ENCODE measurements at places on chromosomes 13 and 19.

DNA sequence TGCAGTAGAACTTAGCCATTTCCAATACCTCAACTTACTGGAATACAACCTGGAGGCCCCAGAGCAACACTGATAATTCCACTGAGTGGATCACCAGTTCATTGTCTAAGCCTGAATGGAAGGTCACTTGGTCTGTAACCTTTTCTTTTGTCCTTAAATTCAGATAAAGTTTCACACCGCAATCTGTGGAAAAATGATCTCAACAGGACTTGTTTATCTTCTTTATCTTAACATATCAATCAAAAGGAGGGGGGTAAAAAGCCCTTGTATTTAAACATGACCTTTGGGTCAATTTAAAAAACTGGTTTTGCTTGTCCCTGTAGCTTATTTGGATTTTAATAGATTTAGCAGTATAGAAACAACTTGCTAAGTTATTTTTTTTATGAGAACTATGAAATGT, 21.6 kb downstream of the SAE1 start:
- no peak for DNase-seq

DNA sequence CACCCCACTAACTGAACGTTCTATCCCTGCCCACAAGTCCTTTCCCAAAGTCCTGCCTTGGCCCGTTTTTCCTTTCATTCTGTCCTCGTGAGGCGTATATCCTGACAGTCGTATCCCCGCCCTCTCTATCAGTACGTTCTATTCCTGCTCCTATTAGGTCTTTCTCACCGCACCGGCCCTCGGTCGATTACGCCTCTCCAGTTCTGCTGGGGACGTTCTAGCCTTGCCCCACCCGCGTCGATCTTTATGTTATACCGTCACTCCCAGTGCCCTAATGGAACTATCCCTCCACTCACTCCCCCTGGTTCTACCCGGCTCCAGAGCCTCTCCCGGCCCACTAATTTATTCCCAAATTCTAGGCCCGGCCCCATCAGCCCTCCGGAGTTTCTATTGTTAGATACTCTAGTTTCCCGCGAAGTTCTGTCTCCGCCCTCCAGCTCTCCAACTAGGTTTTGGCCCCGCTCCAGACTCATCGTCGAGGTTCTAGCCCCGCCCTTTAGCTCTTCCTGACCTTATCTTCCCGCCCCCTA, 2.0 kb downstream of the PLAUR start:
- peak; percentile 67 for DNase-seq

- DNase-seq: no peak
Measured at GRCh38 chr13:78100486-78100885, 181.9 kb upstream of the EDNRB start.

- DNase-seq: no peak
Measured at GRCh38 chr19:50213925-50214324, 10.5 kb downstream of the MYH14 start.

- DNase-seq: no peak
Measured at GRCh38 chr13:27329210-27329609, 58.6 kb downstream of the RASL11A start.

DNA sequence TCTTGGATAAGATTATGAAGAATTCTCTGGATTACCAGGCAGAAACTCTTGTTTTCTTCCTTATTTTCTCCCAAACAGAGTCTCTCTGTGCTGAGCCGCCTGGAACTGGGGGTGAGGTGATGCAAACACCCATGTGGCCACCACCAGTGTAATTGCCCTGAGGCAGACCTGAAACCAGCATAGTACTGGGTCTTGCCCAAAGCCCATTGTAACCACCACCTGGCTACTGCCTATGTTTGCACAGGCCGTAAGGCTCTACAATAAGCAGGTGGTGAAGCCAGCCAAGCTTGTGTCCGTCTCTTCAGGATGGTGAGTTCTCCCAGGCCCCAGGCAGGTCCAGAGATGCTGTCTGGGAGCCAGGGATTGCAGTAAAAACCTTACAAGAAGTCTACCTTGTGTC, 18.9 kb upstream of the KBTBD7 start:
- no peak for DNase-seq

- no peak for DNase-seq
Measured at GRCh38 chr19:13401388-13401787, 104.9 kb downstream of the CACNA1A start.

DNA sequence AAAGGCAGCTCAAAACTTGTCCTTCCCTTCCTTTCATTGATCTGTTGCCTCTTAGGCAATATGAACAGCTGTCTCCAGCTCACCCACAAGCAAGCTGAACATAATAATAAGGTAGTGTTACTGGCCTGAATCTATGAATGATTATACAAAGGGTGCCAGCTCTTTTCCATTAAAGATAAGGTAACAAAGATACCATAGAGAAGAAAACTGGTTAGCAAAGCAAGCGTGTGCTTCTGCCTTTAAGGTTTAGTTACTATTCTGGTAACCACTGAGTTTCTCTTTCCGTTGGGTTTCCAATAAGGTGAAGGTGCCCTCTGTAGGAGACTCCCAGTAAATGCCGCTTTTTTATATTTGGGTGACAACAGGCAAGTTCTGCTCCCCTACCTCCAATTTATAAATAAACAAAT, 12.1 kb upstream of the DACH1 start:
- peak; percentile 44 for DNase-seq

GRCh38 chr13:93750676-93751075, 524.1 kb downstream of the GPC6 start:
- no peak for DNase-seq

GRCh38 chr19:38470788-38471480, 37.4 kb downstream of the RYR1 start:
- no peak for DNase-seq

GRCh38 chr13:95676105-95676761, 706 bp upstream of the DNAJC3 start:
- peak; percentile 47 for DNase-seq

GRCh38 chr13:20175907-20176652, 15.2 kb upstream of the GJA3 start:
- no peak for DNase-seq

DNA sequence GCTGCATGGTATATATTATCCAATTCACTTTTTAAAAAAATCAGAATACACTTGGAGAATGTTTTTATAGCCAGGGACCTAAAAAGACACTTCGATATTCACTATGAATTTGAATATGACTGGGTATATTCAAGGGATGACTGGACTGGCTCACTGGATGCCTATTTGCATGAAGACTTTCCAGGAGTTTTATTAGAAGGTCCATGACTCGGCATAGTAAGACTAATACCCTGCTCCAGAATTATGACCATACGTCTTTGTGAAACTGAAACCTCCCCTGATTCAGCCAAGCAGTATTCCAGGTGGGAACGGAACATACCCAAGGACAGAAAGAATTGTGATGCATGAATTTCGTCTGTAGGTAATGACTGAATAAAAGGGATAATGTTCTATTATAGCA, 3.9 kb upstream of the FAM216B start:
- no peak for DNase-seq

- DNase-seq: no peak
Measured at GRCh38 chr13:55038230-55038629, 2009.6 kb downstream of the OLFM4 start.

DNA sequence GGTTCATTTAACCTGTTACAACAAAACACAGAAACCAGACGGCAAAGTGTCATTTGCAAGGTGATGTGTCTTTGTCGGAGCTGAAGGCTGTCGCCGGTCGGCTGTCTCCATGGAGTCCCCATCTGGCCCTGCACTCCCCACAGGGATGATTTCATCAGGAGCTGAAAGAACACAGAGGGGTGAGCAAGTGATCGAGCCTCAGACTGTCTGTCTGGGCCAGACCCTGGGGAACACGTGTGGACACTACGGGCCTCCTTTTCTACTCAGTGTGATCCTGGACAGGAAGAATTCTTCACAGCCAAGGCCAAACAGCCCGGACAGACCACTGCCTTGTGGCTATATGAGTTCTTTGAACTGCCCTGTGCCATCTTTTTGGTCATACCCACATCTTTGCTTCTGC, 85.1 kb downstream of the RNASEH2B start:
- DNase-seq: peak; percentile 55

DNA sequence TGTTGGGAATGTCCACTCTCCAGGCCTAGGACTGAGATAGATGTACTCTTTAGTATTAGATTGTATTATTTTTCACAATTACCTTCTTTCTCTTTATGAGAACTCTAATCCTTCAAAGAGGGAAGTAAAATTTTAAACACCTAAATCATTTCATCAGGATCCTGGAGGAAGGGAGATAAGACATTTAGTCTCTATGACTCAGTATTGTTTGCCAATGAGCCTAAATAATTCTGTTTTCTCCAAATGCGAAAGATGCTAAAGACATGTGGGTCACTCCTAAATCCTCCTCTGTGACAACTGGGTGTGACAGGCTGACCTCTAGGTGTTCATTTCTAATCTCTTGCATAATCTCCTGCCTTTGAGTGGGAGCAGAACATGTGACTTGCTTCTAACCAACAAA, 1736.6 kb upstream of the MIR17HG start:
- DNase-seq: no peak

- DNase-seq: no peak
Measured at GRCh38 chr13:26787961-26788360, 27.4 kb upstream of the GPR12 start.

- no peak for DNase-seq
Measured at GRCh38 chr19:36564391-36564790, 8.7 kb downstream of the ZNF529 start.

DNA sequence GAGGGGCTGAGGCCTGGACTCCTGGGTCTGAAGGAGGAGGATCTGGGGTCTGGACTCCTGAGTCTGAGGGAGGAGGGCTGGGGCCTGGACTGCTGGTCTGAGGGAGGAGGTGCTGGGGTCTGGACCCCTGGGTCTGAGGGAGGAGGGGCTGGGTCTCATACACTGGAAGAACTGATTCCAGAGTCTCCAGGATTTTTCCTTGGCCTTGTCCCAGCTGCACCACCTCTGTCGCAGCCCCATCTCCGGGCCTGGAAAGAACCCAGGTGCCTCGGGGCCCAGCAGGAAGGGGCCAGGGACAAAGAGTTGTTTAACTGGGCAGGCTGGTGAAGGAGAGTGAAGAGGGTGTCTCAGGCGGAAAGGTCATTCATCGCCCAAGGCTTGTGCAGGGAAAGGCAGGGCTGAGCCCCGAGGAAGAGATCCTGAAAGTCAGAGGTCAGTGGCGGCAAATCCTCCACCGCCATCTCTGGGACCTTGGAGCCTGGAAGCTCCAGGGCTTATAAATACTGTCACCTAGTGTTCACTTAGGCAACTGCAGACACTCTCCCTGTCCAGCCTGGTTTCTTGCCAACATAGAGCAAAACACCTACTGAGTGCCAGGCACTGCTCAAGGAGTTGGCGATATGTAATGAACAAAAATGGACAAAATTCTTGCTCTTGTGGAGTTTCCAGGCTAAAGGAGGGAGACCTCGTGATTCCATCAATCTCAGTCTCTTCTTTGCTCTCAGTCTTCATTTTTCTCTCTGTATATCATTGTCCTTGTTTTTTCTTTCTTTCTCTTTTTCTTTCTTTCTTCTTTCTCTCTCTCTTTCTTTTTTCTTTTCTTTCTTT, 4.4 kb upstream of the KCNN4 start:
- peak; percentile 74 for DNase-seq

DNA sequence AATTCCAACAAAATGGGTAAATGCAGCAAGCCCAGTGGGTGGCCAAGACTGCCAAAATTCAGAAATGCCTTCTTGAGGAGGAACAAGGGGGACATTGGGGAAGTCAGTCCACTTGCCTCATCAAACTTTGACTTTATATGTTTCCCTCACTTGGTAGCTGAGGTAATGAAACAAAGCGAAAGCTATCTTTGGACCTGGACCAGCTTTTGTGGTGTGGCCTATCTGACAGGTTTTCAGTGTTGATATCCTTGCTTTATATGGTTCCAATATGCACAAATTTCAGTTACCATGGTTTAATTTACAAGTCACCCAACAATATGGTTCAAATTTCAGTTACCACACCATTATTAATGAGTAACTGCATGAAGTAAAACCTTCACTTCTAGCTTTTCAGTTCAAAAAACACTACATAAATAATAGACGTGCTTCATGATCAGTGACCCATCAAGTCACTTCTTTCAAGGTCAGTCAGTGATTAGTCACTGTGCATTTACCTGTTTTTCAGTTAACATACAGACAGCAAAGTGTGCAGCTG, 17.7 kb upstream of the POU4F1 start:
- no peak for DNase-seq

GRCh38 chr13:105920370-105920769, 615.1 kb downstream of the EFNB2 start:
- no peak for DNase-seq

DNA sequence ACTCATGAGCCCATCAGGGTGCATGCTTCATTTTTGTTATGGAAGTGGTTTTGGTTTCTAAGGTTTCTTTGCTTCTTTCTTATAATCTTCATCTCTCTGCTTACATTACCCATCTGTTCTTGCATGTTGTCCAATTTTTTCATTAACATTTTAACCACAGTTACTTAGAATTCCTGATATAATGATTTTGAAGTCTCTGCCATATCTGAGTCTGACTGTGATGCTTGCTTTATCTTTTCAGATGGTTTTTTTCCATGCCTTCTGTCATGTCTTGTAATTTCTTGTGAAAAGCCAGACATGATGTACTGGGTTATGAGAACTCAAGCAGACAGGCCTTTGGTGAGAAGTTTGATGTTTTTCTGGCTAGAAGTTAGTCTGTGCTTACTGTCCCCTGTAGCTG, 8.0 kb upstream of the ARGLU1 start:
- no peak for DNase-seq

DNA sequence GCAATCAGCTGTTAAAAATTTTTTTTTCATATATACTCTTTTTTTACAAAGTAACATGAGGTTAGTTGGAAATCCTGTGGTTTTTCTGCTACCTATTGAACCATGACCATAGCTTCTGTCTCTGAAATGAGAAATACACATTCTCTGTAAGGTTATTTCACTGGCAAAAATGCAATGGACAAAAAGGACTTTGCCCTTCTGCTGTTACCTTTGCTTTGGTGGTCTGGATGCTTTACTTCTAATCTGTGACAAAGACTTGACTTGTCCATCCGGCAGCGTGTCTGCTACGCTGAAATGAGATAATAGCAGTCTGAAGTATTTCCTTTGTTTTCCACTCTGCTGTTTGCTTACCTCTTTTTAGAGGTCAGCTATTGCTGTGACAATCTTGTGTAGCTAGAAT, 412.8 kb downstream of the SLITRK6 start:
- no peak for DNase-seq

DNA sequence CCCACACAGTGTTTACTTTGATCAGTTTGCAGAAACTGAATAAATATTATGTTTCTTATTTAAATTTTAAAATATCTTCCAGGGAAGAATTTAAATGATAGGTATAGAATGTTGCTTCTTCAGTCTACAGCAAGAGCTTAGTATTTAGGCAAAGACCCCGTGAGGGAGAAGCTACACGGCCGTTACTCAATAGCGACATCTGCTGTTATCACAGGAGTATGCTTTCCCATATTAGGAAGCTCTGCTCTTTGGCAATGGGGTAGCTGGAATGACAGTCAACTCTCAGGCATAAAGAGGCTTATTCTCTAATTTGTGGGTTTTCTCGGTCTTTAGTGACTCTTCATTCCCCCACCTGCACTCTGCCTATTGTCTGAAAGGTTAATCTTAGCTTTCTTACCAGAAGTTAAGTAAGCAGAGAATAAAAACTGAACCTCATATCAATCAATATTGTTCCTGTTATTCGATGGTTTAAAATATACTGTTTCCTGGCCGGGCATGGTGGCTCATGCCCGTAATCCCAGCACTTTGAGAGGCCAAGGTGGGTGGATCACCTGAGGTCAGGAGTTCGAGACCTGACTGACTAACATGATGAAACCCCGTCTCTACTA, 13.2 kb upstream of the LHFPL6 start:
- DNase-seq: peak; percentile 60

- peak; percentile 77 for DNase-seq
Measured at GRCh38 chr13:50365408-50366391, 350.5 kb downstream of the KCNRG start.

GRCh38 chr13:45194081-45194939, 6.5 kb downstream of the KCTD4 start:
- DNase-seq: no peak

GRCh38 chr19:7544626-7545025, 9.1 kb downstream of the PNPLA6 start:
- no peak for DNase-seq
